ENCODE measurements at places on chromosomes 13 and 19. TPM values are rescaled to one million over a fixed set of nuclear protein-coding genes. Genes with fewer than 3 reads are reported as not detected.

The NUMBL gene
- 75.4 TPM for total RNA-seq

The LGALS7B gene
- not detected for total RNA-seq

DNA sequence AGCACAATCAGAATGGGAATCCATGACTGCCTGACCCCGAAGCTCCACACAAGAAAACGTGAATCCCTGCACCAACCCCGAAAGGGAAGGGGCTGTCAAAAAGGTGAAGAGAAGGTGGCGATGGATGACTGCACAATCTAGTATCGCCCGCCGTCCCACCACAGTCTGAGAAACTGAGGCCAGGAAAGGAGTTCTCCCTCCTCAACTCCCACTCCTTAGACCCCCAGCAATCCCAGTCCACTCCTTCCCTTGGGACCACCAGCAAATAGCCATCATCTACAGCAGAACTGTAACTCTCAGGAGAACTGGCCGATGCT lies 451 bp downstream of the NOSIP start:
- no peak for DNase-seq

DNA sequence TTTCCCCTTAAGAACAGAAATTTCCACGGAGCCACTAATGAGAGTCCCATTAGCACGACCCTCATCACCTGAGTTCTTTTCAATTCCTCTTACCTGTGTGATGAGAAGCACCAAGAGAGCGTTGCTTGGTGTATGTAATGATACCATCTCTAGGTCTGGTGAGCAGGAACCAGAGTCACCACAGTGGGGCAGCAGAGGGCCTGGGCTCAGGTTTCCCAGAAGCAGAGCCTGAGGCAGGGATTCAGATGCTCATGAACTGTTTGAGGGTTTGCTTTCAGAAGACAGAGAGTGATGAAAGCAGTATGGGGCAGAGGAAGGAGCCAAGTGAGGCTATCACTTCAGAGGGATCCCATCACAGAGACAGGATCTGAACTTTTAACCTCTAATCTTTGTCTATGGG lies 3.1 kb upstream of the PTPRH start:
- DNase-seq: no peak

The SYNGR4 gene
- total RNA-seq: not detected

DNA sequence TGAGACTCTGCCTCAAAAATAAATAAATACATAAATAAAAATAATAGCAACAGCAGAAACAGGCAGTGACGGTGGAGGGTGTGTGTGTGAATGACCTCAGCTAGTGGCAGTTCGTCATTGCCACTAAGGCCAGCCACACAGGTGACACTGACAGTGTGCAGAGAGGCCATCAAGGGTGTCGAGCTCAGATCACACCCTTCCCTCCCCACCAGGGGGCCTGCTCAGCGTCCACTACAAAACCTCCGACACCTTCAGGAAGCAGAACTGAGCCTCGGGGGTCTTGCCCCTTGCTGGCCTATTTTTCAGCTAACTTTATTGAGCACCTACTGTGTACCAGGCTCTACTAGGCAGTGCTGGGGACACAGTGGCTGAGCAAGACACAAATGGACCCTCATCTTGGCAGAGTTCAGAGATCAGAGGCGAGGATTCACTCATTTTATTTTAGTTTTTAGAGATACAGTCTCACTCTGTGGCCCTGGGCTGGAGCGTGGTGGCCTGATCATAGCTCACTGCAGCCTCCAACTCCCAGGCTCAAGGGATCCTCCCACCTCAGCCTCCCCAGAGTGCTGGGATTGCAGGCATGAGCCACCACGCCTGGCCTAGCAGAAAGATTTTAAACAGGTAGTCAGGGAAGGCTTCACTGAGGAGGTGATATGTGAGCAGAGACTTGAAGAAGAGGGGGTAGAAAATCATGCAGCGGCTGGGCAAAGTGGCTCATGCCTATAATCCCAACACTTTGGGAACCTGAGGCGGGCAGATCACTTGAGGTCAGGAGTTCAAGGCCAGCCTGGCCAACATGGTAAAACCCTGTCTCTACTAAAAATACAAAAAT lies 30.3 kb upstream of the SEMA6B start:
- DNase-seq: peak; percentile 59

The LILRA5 gene
- total RNA-seq: not detected

GRCh38 chr13:21638319-21639282 lies 32.3 kb upstream of the FGF9 start:
- DNase-seq: peak; percentile 60

The JAK3 gene
- total RNA-seq: 0.47 TPM

GRCh38 chr13:34722922-34723321 lies 219.1 kb upstream of the NBEA start:
- DNase-seq: no peak

GRCh38 chr13:100525453-100526317 lies 62.9 kb downstream of the GGACT start:
- DNase-seq: no peak

GRCh38 chr19:47663911-47664771 lies 49.1 kb upstream of the EHD2 start:
- DNase-seq: peak; percentile 96

The IGSF23 gene
- total RNA-seq: 5.4 TPM

The CDX2 gene
- total RNA-seq: not detected

The DENND1C gene
- not detected for total RNA-seq

DNA sequence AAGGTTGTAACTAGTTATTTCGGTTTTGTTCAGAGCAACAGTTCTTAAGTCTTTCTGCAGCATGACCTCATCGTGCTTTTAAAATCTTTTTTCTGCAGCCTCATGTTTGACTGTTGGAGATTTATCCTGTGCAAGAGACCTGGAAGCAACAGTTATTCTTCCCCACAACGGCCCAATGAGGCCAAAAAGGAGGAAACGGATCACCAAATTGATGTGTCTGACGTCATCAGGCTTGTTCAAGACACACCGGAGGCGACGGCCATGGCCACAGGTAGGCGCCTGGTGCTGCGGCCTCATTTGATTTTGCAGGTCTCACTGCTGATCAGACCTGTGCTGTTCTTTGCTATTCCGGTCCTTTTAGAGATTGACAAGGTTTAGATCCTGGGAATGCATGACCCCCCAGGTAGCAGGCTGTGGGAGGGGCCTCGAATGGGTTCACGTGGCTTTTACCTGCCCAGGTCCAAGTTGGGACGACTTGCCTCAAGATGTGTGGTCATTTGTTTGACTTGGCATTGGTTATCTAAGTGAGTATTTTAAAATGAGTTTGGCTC lies 66.8 kb upstream of the MCF2L start:
- no peak for DNase-seq

DNA sequence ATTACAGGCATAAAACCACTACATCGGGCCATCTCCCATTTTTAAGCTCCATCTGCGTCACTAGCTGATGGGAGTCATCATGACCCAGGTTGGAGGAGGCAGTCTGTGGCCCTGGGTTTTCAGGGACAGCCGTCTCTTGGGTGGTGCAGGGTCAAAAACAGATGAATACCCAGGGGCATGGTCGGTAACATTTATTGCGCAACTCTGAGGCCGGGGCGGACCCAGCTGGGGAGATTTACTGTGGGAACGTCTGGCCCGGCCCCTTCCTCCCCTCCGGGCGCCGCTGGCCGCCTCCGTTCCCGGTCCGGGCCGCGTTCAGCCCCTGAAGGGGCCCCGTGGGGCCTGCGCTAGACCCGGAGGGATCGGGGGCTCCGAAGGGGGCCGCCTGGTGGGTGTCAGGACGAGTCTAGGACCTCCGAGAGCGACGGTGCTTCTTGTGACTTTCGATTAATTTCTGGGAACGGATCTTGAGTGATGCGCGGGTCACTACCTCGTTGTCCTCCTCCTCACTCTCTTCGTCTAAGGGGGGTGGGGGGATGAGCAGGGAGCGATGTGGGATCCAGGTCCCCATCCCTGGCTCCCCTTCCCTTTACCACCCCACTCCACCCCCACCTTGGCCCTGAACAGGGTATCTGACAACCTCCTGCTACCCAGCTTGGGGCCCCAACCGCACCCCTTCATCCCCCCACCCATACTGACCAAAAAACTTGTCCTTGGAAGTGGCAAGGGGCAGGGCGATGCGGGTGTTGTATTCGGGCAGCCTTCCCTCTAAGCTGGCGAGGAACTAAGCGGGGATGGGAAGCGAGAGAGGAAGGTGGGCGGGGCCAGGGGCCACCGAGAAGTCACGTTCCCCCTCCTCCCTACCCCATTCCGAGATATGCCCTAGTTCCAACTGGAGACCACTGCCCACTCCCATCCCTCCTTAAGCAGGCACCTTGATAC lies 1.6 kb upstream of the RGL3 start:
- no peak for DNase-seq

The CYP2F1 gene
- total RNA-seq: not detected

GRCh38 chr19:10784257-10784656 lies 51.8 kb downstream of the TMED1 start:
- no peak for DNase-seq

DNA sequence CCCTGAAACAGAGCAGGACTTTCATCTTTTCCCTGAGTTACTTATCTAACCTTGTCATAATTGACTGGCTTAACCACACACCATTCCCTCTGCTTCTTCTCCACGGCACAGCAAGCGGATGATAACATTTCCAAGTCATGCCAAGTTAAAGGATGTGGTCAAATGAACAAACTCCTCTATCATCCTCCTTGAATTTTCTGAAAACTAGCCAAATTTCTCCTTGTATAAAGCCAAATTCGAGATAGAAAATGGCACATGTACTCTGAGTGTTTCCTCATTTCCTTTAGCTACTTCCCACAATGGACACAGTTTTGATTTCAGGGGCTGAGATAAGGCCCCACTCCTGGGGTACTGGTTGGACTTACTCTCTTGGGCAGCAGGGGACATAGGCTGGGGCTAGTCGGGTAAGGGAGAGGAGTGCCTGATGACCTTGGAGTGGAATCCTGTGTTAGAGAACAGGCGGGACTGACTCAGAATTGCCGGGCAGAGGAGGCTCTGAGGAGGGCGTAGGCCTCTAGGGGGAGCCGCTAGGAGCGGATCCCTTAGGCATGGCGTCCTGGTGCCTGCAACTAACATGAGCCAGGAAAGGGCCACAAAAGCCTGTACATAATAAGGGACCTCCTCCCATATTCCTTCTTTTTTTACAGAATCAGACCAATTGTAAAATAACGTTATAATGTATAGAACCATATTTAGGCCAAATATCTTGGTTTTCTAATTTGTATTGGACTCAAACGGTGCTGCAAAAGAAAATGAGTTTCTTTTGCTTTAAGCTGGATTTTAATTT lies 20.3 kb upstream of the TMTC4 start:
- DNase-seq: peak; percentile 68

DNA sequence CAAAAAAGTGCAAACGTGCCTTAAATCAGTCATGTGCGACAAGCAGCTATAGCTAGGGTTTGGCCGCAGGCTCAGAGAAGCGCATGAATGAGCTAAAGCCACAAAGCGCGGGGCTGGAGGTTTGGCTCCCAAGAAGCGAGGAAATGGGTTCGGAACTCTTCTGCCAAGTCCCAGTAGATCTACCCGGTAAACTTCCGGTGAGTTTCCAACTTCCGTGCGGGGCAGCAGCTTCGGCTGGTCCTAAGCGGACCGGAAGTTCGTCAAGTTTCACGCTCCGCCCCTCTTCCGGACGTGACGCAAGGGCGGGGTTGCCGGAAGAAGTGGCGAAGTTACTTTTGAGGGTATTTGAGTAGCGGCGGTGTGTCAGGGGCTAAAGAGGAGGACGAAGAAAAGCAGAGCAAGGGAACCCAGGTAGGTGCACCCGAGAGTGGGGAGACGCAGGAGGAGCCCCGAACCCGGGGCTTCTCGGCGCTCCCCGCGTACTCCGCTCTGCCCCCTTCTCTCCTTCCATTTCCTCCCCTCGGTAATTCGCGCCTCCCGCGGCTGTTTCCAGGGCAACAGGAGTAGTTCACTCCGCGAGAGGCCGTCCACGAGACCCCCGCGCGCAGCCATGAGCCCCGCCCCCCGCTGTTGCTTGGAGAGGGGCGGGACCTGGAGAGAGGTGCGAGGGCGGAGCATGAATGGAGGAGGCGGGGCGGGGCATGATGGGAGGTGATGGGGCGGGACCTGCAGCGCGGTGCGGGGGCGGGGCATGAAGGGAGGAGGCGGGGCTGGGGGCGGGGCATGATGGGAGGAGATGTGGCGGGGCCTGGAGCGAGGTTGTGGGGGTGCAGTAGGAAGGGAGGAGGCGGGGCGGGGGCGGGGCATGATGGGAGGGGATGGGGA lies at the start of gene NR1H2:
NR1H2 (plus strand) TSS at position 292 of the 885 bp plus-strand sequence. CDS start 1,149 bp downstream, outside the sequence.
- DNase-seq: peak; percentile 96

The CYP2S1 gene
- not detected for total RNA-seq

GRCh38 chr19:39142630-39143029 lies 17.0 kb downstream of the PAK4 start:
- DNase-seq: no peak

- peak; percentile 90 for DNase-seq
Measured at GRCh38 chr13:99228737-99229691, 28.4 kb downstream of the UBAC2 start.

GRCh38 chr19:7618771-7619510 lies 10.4 kb downstream of the XAB2 start:
- DNase-seq: no peak

DNA sequence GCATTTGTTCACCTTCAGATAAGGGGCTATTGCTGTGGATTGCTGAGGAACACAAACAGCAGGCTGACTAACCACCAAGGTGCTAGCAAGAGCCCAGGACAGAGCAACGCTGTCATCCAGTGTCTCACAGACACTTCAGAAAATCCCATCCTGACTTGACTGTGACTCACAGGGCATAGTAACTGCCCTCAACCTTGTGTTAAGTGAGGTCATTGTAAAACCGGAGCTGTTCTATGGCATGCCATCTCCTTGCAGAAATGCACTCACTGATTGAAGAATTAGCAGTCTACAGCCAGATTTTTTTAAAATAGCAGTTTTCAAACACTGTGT lies 51.1 kb downstream of the TNFRSF19 start:
- DNase-seq: peak; percentile 70

GRCh38 chr19:54661846-54662481 lies 821 bp upstream of the LILRB4 start:
- DNase-seq: no peak

GRCh38 chr13:27659145-27659865 lies 37.6 kb downstream of the POLR1D start:
- DNase-seq: no peak
